NCI-H82 (cell line): ENCODE measurements at places on chromosomes 16 and 17.

DNA sequence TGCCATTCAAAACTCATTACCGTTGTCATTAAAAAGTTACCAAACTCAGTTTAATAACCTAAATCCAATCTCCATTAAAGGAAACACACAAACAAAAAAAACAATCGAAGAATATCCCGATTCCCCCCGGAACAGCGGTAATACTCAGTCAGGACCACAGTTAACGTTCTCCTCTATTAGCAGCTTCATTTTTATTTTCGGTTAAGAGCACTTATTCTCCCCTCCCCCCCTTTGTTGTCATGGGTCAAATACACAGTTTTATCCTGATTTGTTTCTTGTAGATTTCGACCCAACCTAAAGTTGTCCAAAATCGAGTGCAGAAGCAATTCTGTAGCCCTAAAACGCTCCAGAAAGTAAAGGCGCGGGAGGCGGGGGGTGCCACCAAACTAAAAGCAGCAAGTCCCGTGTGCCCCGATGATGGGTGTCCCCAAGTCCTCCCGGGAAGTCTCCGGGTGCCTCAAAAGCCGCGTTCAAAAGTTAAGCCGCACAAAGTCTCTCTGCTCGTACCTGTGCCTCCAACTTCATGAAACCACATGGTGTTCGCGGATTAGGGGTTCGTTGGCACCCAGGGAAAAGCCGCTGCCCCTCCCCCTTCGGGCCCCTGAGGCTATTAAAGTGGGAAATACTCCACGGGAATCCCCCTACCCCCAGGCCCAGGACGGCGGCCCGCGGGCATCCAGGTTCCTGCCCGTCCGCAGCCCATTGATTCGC is 996 bp downstream of the SUMO2 start:
- peak; percentile 50 for DNase-seq

DNA sequence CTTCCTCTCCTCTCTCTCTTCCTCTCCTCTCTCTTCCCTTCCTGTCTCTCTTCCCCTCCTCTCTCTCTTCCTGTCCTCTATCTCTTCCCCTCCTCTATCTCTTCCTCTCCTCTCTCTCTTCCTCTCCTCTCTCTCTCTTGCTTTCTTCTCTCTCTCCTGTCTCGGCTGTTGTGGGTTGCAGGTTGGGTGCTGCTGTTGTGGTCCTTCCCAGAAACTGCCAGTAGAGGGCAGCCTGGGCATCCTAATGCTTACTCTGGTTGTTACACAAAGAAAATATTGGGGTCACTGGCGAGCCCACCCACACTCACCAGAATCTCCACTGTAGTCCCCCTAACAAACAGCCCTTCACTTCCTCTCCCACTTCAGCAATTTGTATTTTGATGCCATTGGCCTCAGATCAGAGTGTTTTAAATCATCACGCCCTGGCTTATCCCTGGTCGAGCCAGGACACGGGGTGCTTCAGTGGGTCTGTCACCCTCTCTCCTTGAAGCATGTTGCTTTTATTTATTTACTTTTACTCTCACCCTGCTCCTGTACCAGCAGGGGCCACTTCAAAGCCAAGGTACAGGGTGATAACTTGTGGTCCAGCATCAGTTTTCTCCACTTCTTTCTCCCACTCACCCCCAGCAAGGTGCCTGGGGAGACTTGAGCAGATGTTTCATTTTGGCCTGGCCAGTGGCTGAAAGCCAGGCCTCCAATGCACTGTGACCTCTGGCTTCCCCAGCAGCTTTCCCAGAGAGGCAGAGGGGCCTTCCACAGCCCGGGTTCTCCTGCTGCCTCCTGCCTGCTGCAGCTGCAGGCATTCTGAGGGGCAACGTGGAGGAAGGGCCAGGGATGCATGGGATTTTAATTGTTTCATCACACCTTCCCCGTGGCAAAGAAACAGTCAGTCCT is 4.7 kb upstream of the MMP15 start:
- DNase-seq: peak; percentile 62

DNA sequence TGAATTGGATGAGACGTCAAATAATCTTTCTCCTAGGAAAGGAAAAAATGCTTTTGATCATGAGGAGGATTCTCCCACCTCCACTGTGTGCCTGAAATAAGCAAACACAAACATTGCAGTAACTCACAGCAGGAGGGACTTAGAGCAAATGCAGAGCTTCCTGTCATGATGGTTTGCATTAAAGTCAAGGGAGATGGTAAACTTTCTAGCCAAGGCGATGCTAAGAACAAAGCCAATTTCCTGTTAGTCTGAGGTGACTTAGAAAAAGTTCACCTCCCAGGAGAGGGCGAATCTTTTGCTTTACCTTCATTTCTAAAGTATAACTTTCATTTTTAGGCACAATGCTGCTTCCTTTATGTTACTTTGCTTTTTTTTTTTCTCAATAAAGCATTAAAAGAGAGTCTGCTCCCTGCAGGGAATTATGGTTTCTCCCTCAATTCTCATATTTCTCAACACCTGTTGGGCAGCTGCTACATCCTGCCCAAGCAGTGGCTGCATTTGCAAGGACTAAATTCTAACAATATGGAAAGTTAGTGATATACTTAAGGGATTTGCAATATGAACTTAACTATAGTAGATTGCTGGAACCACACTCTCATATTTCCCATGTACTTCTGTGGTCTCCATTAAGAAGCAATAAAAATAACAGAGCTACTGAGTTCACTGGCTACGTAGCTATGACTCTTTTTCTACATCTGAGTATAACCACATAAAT is 175.6 kb downstream of the PCTP start:
- no peak for DNase-seq

DNA sequence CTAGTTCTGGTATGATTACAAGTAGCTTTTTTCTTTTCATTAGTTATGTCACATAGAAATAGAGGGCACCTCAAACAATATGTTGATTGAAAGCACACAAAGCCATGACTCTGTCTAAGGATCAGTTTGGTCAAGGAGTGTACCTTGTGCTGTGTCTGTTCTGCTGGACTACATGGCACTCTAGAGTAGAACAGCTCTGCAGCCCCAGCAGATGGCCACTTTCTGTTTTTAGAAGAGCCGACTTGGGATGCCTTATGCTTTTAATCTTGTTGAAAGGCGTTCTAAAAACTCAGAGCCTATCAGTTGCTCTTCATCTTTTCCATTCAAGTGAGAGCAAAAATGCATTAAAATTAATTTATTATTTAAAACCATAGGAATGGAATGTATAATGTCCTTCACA is 49.3 kb upstream of the CA10 start:
- peak; percentile 71 for DNase-seq

GRCh38 chr17:39238311-39238972 is 12.7 kb upstream of the STAC2 start:
- DNase-seq: no peak

GRCh38 chr16:72794319-72794718 is 253.6 kb downstream of the ZFHX3 start:
- no peak for DNase-seq

- no peak for DNase-seq
Observed at GRCh38 chr17:77083531-77083930, 57.2 kb upstream of the SEC14L1 start.

GRCh38 chr17:38912221-38912813 is 13.1 kb upstream of the LASP1NB start:
- DNase-seq: no peak

GRCh38 chr16:74034862-74035261 is 261.8 kb upstream of the PSMD7 start:
- DNase-seq: peak; percentile 55

DNA sequence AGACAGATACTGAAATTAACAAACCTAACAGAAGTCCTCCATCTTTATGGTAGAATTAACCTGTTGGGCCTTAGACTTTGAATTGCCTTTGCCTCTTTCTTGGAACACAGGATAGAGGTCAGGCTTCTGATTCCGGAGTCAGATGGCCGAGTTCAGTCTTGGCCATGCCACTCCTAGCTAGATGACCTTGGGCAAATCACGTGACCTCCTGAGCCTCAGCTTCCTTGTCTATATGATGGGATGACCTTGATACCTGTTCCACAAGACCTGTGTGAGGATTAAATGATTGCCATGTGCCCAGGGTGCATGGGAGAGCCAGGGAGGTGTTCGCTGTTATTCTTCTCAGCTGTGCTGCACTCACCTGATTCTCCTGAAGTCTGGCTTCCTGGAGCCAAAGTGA is 161.4 kb downstream of the CMIP start:
- DNase-seq: no peak

DNA sequence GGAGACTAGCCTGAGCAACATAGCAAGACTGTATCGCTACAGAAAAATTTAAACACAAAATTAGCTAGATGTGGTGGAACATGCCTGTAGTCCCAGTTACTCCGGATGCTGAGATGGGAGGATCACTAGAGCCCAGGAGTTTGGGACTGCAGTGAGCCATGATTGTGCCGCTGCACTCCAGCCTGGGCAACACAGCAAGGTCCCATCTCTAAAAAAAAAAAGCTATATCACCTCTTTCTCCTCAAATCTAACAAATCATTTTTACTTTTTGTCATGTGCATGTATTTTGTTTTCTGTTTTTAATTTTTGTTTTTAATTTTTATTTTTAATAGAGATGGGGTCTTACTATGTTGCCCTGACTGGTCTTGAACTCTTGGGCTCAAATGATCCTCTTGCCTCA is 5.9 kb downstream of the DUS2 start:
- DNase-seq: no peak

- DNase-seq: peak; percentile 78
Observed at GRCh38 chr16:19375561-19376158, 42.0 kb upstream of the TMC5 start.

DNA sequence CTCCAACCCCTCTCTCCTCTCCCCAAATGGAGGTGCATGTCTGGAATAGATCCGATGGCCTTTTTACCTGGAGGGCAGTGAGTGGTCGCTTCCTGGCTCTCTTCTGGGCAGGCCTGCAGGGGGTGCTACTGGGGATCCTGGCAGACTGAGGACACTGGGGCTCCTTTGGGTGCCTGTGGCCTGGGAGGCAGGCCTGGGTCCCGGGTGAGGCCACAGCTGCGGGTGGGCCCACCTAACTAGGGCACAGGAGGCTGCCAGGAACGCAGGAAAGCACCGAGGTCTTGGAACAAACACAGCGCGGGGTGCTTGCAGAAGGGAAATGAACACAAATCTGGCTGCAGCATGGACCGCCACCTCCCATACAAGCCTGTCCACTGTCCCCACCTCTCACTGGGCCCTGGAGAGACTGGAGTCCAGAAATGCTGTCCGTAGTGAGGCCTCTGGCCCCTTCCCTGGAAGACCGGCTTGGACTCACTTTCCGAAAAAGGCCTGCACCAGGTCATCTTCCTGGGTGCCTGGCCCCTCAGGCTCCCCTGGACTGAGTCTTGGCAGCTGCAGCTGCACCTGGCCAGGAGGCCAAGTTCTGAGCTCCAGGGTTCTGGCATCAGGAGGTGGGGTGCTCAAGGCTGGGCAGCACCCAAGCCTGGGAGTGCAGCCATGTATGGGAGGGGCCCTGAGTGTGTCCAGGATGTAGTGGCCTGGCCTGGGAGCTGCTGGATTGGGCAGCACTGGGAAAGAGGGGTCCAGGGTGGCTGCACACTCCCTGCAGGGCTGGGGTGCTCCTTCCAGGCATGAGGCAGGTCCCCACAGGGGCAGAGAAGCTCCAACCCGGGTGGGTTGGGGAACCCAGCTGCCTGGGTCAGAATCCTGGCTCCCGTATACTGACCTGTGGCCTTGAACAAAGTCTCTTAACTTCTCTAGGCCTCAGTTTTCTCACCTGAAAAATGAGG is 195.1 kb downstream of the IRF8 start:
- DNase-seq: no peak

DNA sequence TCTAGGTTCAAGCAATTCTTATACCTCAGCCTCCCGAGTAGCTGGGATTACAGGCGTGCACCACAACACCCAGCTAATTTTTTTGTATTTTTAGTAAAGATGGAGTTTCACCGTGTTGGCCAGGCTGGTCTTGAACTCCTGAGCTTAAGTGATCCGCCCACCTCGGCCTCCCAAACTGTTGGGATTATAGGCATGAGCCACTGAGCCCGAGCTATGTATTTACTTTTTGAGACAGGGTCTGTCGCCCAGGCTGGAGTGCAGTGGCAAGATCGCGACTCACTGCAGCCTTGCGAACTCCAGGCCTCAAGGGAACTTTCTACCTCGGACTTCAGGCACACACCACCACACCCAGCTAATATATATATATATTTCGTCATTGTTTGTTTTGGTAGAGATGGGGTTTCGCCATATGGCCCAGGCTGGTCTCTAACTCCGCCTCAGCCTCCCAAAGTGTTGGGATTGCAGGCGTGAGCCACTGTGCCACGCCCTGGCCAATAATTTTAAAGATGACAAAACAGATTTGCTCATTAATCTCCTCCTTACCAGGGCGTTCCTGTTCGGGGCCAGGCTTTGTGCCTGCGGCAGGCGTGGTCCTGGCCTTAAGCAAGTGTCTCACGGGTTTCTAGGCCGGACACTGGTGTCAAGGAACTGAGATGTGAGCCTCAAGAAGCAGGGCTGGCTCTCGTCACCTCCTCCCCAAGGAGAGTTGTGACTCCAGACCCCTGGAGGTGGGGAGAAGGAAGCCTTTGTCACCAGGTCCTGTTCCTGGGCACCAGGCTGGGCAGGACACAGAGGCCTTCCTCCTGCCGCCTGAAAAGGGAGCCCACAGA is 4.3 kb upstream of the NPW start:
- peak; percentile 92 for DNase-seq

GRCh38 chr16:87946596-87947347 is 4.5 kb upstream of the BANP start:
- no peak for DNase-seq

- DNase-seq: no peak
Observed at GRCh38 chr16:69741951-69742904, 12.5 kb downstream of the NOB1 start.

GRCh38 chr16:76801357-76801756 is 389.6 kb upstream of the MON1B start:
- DNase-seq: no peak

DNA sequence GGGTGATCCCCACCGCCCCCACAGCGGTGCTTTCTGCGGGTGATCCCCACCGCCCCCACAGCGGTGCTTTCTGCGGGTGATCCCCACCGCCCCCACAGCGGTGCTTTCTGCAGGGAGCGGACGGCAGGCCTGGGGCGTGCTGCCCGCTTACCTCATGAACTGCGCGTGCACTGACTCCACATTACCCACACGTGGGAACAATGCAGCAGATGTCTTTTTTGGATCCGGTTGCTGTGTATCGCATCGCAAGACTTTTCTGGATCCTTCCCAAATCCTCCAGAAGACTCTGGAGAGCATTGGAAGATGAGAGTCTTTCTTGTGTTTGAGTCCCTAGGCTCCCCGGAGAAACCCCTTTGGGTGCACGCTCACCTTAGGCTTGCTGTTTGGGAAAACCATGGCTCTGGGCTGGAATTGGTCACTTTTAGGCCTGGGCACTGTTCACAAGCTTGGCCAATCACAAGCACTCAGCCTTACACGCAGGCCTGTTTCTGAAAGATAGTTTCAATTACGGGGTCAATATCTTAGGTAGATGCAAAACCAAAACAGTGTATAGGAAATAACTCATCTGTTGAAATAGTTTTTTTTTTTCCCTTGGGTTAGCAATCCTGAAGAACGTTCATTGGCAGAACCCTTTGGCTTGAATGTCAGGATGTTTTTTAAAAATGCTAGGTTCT is 201.8 kb downstream of the RPTOR start:
- no peak for DNase-seq

DNA sequence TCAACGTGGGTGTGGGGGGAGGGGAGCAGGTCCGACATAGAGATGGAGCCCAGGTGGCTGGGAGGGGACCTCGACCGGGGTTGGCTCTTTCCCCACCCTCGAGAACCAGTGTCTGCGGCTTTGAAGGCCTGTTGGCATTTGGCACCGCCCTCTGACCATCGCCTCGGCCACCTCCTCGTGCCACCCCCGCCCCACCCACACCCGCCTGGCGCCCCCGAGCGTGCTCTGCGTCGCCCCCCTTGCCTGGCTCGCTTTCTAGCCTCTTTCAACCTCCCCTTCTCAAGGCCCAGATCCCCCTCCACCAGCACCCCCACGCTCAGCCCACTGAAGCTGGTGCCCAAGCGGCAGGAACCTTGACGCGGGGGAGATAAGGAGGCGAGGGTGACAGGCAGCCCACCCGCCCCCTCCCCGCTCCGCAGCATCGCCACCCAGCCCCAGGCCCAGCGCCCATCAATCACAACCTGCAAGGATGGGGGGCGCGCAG is 619 bp downstream of the CACNB1 start:
- peak; percentile 52 for DNase-seq
